GOT3 (cell line): ENCODE measurements at places on chromosomes 3 and 15.

DNA sequence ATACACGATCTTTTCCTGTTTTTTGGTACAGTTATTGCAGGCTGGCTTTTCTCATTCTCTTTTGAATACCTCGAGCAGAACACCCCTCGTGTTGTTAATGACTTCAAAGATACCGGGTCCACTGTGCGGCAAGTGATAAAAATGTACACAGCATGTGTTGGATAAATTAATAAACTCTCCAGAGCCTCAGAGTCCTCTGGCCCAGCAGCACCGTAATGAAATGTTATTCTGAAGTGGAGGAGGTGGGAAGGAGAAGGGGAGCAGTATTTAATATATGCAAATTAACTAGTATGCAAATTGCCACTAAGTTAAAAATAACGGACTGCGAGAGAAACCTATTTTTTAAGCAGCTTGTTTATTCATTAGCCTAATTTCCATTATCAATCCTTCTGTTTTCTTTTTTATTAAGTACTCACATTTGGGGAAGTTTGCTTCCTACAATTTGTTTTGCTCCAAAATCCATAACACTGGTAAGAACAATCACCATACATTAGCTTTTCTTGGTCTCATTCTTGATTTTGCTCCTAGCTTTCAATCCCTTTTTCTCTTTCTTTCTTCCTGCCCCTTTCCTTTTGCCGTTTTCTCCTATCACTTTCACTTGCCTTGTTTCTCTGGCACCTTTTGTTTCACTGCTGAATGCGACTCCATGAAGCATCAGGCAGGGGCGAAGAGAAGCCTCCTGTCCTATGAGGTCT lies 462.3 kb upstream of the PPP2R3A start:
- DNase-seq = no peak

- DNase-seq = no peak
Observed at GRCh38 chr3:98690876-98691275, 72.3 kb upstream of the ST3GAL6 start.

- no peak for DNase-seq
Observed at GRCh38 chr3:115254492-115255196, 107.6 kb upstream of the ZBTB20 start.

- no peak for DNase-seq
Observed at GRCh38 chr3:61820306-61820992, 259.1 kb downstream of the PTPRG start.

GRCh38 chr3:173013219-173013832 lies 127.7 kb downstream of the SPATA16 start:
- no peak for DNase-seq

GRCh38 chr15:49646891-49647290 lies 26.0 kb downstream of the DTWD1 start:
- DNase-seq = no peak

GRCh38 chr3:12603969-12604368 lies 47.1 kb downstream of the MKRN2 start:
- no peak for DNase-seq

DNA sequence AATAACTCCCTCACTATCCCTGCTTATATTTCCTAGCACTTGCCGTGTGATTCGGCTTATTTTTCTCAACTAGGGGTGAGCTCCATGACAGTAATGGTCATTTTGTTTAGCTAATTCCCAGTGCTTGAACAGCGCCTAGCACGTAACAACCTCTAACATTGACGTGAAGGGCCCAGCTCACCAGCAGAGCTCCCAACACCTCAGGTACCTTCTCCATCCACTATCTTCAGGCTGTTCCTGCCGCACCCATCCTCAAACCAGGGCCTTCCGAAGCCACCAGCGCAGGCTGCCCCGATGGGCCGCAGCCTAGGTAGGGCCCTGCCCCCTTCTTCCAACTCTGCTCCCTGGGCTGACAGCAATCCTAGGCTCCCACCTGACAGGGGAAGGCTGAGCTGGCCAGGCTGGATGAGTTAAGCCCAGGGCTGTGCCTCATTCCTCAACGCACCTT lies 751 bp upstream of the RPS17 start:
- no peak for DNase-seq

- DNase-seq = no peak
Observed at GRCh38 chr3:149401212-149401925, 23.9 kb upstream of the TM4SF1 start.

GRCh38 chr3:197064771-197065170 lies 35.2 kb upstream of the MELTF start:
- no peak for DNase-seq

- no peak for DNase-seq
Observed at GRCh38 chr15:66102563-66103292, 150.8 kb downstream of the MEGF11 start.

DNA sequence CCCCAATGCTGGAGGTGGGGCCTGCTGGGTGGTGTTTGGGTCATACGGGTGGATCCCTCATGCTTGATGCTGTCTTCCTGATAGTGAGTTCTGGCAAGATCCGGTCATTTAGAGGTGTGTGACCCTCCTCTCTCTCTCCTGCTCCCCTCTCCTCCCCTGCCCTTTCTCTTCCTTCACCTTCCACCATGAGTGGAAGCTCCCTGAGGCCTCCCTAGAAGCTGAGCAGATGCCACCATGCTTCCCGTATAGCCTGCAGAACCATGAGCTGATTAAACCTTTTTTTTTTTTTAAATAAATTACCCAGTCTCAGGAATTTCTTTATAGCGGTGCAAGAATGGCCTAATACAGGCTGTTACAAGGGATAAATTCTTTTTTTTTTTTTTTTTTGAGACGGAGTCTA lies 36.3 kb upstream of the IQSEC1 start:
- DNase-seq = no peak

GRCh38 chr3:112446343-112446742 lies 52.9 kb downstream of the BTLA start:
- no peak for DNase-seq
